ENCODE measurements at places on chromosomes 7 and 10.

DNA sequence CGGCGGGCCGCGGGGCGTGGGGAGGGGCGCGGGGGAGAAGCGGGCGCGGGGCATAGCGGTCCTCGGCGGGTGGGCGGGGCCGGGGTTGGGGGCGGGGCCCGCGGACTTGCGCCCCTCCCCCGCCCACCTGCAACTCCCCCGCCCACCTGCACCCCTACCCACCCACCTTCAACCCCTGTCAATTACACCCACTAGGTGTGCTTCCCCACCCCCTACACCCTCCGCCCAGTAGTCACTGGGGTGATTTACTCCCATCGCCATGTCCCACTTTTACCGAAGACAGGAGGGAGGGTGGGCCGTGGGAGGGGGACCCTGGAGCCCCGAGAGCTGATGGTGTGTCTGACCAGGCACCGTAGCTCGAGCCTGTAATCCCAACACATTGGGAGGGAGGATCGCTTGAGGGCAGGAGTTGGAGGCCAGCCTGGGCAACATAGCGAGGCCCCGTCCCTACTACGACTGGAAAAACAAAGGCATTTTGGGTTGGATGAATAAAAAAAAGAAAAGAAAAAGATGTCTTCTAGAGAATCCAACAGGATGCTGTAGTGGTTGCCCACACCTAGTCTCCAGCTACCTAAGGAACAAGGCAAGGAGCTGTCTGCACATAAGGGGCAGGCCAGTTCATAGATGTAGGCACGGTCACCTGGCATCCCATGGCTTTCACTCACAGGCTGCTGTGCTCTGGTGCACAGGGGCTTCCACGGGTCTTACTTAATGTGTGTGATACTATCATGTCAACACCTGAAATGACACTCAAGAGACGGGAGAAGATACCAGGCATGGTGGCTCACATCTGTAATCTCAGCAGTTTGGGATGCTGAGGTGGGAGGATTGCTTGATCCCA, 761 bp downstream of the KCTD7 start:
- no peak for DNase-seq

DNA sequence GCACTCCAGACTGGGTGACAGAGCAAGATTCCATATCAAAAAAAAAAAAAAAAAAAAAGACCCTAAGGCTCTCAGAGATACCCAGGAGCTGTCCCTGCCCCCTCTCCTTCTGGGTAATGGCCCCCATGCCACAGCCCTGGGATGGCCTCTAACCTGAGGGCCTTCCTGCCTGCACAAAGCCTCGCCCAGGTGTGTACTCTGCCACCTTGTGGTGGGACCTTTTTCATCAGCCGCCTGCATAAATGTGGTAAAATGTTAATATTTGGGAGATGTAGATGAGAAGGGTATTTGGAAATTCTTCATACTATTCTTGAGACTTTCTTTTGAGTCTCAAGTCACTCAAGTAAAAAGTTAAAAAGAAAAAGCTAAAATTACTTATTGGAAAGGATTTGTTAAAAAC, 46.3 kb upstream of the RNF216 start:
- DNase-seq: no peak

DNA sequence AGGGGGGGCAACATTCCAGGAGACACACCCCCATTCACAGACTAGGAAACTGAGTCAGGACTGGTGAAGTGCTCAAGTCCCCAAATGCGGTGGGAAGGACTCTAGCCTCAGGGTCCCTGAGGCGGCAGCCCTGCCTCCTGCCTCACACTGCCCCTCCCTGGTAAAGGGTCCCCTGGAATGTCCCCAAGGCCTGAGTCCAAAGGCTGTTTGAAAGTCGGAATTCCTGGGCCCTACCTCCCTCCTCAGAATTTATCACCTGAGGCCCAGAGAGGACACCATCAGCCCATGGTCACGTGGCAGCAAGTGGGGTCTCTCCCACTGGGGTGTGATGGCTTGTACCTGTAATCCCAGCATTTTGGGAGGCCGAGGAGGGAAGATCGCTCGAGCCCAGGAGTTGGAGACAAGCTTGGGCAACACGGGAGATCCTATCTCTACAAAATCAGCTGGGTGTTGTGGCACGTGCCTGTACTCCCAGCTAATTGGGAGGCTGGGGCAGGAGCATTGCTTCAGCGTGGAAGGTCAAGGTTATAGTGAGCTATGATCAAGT, 110.3 kb upstream of the TNRC18 start:
- no peak for DNase-seq

DNA sequence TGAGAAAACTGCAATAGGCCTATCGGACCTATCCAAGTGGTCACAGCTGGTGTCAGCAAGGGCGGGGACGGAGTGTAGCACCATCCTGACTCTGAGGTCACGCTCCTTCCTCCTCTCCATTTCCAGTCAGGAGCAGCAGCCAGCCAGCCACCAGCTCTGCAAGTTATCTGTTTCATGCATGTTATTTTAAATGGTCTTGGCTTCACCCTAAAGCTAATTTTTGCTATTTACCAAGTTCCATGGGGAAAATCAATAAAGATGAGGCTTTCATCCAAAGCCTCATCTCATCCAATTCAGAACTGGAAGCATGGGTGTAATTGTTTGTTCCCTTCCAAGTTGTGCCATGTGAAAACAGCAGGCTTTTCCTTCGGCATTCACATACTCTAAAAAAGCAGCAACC, 49.3 kb downstream of the ICA1 start:
- DNase-seq: no peak

DNA sequence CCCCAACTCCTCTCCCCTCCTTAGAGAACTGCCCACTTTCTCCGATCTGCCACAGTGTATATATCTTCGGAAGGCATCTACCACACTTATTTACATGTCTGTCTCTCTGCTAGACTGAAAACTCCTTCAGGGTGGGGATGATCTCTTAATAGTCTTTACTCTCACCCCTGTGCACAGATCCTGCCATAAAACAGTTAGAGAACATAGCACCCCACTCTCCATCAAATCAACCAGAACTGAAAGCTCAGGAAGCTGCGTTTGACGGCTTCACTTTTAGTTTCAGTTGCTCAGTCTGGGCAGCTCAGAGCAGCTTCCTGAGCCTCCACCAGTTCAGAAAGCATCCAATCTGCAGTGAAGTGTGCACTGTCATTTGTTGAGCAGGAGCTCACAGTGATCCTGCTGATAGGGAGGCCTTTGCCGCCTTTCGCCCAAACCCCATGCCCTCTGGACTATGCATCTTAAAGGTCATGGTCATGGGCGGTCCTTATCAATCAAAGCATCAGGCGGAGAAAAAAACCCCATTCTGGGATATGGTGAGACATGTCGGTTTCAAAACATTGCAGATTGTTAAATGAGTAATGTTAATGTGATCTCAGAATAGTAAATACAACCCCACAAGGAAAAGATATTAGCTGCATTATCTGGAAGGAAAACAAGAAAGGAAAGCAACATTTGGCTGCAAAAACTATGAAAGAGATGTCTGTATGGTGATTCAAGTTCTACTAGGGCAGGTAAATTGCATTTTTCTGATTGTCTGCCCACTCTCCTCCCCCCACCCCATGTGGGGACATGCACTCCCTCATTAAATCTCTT, 167.1 kb upstream of the ADO start:
- DNase-seq: no peak

DNA sequence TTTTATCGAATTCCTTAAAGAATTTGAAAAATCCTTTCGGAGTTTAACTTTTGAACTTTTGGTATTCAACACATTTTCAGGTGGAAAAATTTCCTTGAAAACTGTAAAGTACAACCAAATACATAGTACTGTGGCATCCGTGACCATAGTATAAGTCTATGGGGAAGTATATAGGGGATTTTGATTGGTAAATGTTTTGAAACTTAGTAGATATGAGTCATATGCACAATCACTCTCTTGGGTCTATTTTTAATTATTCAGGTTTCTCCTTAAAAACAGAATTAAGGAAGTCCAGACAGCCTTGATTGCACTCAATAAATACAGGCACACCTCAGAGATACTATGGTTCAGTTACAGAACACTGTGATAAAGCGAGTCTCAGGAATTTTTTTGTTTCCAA, 64.2 kb downstream of the AVL9 start:
- no peak for DNase-seq

DNA sequence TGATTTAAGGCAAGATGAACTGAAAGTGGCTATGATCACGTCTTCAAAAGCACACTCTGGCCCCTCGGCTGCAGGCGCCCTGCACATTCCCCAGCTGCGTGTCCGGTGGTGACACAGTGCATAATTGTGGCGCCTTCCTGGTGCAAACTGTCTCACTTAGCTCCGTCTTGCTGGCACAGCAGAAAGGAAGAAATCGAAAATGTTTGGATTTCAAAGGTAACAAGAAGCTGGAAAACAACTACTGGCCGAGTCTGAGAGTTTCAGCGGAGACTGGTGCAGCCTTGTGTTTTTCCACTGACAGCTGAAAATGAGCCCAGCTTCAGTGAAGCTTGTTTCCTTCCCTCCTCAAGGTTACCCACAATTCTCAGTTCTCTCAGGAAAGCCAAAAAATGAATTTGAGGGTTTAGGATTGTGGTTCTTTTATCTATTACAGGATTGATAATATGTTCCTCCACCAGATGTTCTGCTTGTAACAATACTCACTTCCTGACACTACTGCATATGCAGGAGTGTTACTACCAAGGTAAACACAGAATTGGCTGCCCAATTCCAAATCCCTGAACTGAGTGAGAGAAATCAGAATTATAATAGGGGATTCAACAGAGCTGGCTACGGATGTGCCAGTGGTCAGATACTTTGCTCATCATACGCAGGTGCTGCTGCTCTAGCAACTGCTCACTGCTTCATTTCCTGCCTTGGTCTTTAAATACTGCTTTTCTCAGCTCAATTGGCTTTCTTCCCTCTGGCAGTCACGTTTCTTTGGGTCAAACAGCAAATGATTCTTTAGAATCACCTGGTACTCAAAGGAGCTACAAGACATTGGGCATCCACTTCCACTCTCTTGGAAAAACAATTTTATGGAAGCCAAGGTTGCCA, 63.7 kb downstream of the TRUB1 start:
- no peak for DNase-seq

GRCh38 chr10:94133239-94133638, 139.5 kb downstream of the PLCE1 start:
- no peak for DNase-seq

- no peak for DNase-seq
These were observed 260.9 kb downstream of the SLC25A13 start for GRCh38 chr7:96061009-96061408.

GRCh38 chr7:41816111-41816510, 113.2 kb upstream of the INHBA start:
- DNase-seq: no peak

DNA sequence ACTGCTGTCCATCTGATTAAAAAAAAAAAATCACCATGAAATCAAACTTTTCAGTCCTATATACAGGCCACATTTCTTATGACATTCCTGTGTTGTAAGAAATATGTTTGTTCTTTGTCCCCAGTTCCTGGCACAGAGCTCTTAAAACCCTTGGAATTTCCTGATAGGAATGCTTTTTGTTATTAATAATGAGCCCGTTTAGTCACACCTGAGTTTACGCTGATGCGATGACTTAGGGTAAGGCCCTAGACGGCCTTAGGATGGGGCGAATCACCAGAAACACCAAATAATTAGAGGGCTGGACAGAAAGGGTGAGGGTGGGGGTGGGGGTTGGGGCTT, 17.5 kb downstream of the TSPAN15 start:
- DNase-seq: no peak

DNA sequence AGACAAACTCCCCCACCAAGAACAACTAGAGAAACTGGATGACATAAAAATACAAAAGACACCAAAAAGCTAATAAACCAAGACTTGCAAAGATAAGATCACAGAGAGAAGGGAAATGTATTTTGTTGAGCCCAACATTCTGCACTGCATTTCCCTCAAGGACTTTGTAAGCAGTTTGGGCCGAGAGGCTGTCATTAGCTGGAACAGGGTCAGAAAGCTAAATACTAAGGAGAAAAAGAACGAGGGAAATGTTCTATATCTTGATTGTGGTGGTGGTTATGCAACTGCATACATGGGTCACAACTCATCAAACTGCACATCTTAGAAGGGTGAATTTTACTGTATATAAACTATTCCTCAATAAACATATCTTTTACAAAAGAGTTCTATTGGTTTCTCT, 315.0 kb downstream of the IPMK start:
- DNase-seq: no peak

DNA sequence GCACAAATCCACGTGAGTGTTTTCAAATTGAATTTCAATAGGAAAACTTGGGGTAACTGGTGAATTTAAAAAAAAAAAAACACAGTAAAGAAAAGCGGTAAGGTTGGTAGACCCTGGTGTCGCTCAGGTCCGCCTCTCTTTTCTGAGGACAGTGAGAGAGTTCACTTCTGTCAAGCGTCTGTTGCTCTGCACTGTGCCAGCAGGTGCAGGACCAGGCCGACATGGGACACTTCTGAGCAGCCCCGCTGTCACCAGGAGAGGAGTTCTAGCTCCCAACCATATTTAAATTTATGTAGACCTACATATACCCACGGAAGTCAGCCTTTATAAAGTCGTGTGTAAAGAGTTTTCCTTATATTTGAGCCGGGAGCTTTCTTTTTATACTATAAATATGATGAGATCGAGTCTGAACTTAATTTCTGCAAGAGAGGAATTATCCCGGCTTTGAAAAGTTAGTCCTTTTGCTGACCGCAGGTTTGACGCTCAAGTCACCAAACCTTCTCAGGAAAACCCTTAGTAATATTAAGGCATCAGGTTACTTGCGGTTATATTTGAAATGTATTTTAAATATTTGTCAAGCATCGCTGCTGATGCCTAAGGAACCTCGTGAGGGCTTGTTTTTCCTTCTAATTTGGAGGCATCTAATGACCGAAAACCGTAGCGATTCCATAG, 531 bp downstream of the IKZF1 start:
- DNase-seq: no peak

- DNase-seq: no peak
These were observed 16.1 kb downstream of the HTRA1 start for GRCh38 chr10:122477436-122477835.

DNA sequence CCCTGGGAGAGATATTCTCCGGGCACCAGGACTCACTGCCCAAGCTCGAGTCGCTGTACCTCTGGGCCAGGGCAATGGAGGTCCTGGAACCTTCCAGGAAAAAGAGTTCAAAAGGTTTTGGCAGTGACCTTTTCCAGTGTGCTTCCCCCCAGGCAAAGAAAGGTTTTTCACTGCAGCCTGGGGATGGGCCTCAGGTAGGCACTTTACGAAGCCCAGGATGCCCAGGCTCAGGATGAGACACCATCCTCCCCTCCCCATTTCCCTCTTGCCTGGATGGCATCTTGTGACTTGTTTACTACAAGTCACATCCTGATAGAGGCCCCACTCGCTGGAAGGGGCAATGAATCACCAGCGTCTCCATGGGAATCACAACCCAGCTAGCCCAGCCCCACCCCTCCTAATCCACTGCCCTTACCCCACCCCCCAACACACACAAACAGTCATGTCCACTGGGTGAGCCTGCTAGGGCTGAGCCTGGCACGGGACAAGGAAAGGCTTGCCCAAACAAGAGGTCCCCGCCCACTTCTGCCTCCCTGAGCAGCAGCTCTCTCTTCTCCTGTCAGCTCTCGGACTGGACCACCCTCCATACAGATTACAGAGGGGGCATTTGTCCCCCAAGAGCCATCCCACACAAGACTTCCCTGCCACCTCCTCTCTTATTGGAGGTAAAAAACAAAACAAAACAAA, 93.8 kb upstream of the SMNDC1 start:
- DNase-seq: no peak

GRCh38 chr10:74738542-74738941, 87.9 kb upstream of the KAT6B start:
- no peak for DNase-seq

- no peak for DNase-seq
These were observed 21.3 kb downstream of the CYP2W1 start for GRCh38 chr7:1004018-1004852.

GRCh38 chr7:43701929-43702328, 27.4 kb downstream of the COA1 start:
- DNase-seq: no peak

- no peak for DNase-seq
These were observed 80.4 kb upstream of the GPR26 start for GRCh38 chr10:123585477-123586445.

GRCh38 chr7:133369130-133369529, 116.3 kb downstream of the EXOC4 start:
- DNase-seq: no peak

All from neural crest cell (in vitro differentiated cells).